NCI-H526 (cell line): ENCODE measurements at places on chromosomes 5 and 9.

GRCh38 chr9:94245651-94246050 is 13.4 kb upstream of the ZNF169 start:
- no peak for DNase-seq

DNA sequence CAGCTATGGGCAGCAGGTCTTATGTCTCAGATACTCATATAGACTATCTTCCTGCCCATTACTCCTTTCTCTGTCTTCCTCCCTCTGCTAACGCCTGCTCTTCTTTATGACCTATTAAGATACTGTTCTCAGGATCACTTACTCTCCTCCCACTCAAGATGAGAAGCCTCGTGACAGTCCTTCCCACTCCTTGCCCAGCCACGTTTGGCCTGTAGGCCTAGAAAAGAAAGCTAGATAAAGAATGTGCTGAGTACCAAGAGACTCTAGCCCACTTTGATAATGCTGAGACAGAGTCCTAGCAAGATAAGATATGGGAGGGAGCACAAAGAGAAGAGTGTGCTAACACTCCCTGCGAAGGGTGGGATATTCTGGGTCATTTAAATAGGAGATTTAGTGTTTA is 6.8 kb upstream of the DENND4C start:
- no peak for DNase-seq

- no peak for DNase-seq
Measured at GRCh38 chr5:172849606-172850453, 15.8 kb downstream of the ERGIC1 start.

DNA sequence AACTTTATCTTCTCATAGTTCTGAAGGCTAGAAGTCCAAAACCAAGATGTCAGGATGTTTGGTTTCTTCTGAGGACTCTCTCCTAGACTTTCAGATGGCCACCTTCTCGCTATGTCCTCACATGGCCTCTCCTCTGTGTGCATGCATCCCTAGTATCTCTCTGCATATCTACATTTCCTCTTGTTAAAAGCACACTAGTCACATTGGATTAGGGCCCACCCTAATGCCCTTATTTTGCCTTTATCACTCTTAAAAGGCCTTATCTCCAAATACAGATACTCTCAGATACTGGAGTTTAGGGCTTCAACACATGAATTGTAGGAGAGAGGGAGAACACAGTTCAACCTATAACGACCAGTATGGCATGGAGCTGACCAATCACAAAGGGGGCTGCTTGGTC is 151.7 kb downstream of the PRELID2 start:
- no peak for DNase-seq

GRCh38 chr9:90659650-90660364 is 17.2 kb upstream of the DIRAS2 start:
- DNase-seq = no peak

GRCh38 chr5:150458802-150459557 is 9.4 kb upstream of the RPS14 start:
- DNase-seq = peak; percentile 80

- DNase-seq = no peak
Measured at GRCh38 chr5:124880903-124881697, 134.7 kb upstream of the ZNF608 start.

DNA sequence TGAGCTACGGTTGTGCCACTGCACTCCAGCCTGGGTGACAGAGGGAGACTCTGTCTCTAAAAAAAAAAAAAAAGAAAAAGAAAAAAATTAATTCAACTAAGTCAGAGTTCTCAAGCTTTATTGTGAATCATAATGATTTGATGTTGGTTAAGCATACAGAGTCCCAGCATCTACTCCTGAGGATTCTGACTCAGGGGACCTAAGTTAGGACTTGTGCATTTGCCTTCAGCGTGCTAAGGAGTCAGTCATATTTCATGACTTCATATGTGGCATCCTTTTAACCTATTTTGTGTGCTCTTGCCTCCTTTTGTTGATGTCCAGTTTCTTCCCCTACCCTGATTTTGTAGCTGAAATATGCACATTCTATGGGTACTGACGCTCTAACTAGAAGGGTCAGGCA is 2.9 kb downstream of the MYOZ3 start:
- DNase-seq = no peak

DNA sequence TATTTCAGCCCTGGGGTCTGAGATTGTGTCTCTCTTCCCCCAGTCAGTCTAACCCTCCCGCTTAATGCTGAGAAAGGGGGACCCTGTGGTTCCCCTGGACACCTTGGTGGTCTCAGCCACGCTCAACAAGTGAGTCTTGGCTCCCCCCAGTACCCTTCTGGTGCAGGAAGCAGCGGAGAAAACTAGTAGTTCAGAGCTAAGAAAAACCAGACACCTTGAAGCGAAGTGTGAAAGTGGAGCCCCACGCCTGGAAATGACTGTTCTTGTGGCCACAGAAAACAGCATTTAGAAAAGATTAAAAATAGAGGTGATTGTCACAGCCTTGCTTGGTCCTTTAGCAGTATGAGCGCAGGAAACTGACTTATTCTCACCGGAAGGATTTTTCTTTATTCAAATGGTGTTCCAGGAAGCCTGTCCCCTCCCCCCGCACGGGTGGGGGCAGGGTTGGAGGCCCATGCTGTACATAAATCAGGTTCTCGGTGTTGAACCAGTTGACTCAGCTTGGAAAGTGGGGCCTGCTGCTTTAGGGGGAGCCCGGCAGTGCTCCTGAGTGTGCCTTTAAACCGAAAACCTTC is 8.1 kb downstream of the ARPC5L start:
- DNase-seq = peak; percentile 12

- DNase-seq = no peak
Measured at GRCh38 chr5:16754601-16755000, 137.8 kb upstream of the RETREG1 start.

DNA sequence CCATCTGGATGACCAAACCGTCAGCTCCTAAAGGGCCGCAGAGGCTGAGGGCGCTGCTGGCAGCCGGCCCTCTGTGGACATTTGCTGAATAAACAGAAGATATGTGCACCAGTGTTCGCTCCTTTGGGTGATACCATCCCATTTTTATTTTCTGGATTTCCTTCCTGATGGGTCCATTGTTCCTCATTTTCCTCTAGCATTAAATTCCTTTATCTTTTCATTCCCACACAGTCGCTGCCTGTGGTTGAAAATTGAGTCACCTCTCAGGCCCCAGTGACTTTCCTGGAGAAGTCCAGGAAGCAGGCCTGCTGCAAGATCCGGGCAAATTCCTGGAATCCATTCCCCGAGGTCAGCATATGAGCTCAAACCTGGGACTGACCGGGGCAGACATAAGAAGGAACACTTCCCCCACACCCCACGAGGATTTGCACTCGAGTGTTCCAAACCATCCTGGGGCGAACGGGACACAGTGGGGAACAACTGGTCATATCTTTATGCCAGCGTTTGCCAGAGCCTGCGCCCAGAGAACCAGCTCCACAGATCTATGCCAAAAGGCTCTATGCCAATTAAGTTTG is 86.7 kb upstream of the PCA3 start:
- no peak for DNase-seq

DNA sequence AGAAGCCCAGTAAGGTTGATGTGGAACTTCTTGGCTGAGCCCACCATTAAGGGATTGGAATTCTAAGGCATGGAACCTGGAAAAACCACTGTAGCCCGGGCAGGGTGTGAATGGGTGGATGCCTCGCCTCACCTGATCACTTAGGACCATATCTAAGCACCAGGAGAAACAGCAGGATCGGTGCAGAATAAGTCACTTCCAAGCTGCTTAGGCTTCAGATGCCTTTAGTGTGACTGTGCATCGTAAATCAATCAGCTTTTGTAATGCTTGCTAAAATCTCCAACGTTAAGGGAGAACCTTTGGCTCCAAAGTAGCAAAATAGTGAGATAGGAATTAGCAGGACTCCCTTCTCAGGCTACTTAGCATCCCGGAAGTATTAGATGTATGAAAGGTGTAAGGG is 103.9 kb upstream of the MEGF10 start:
- DNase-seq = no peak
